ENCODE measurements at places on chromosomes 3 and 15.
A peak's percentile ranks its signal among the peaks of the same experiment; 100 is the strongest.

GRCh38 chr15:76172782-76173181 lies 113.0 kb downstream of the TMEM266 start:
- DNase-seq: no peak

DNA sequence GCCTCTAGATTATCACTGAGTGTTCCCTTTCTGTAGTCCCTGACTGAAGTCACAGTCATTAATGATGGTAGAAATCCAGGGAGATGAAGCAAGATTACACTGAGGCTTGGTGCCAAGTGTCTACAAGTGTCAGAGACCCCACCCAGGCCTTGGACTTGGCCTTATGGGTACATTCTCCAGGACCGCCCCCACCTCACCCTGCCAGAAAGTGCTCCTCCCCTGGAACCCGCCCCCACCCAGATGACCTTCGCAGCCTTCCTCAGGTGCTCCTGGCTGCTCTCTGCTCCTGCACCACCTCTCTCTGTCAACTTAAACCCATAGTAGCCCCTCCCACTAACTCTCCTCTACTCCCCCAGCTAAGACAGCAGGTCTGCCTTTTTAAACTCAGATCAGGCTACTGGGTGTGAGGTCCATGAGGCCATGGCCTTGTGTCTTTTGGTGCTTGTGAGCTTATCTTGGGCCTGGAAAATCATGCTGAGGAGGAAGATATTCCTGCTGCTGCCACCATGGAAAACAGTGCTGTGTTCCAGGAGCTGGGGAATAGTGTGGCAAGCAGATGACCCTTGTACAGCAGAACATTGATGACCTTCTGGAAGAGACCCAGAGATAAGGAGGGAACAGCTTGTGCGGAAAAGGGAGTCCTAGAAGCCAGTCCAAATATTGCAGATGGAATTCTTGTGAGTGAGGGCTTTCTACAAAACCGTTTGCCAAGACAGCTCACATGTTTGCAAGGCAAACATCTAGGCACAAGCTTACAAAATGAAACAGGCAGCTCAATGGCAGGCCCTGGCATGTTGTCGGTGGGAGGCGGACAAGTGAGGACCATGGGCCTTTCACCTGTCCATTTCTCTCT lies 40.3 kb upstream of the NDUFB4 start:
- DNase-seq: no peak

- peak; percentile 16 for DNase-seq
Observed at GRCh38 chr15:41417418-41418195, 712 bp downstream of the RTF1 start.

- DNase-seq: no peak
Observed at GRCh38 chr3:107217172-107217571, 160.1 kb upstream of the CCDC54 start.

GRCh38 chr3:189710620-189711402 lies 79.6 kb downstream of the TP63 start:
- no peak for DNase-seq

DNA sequence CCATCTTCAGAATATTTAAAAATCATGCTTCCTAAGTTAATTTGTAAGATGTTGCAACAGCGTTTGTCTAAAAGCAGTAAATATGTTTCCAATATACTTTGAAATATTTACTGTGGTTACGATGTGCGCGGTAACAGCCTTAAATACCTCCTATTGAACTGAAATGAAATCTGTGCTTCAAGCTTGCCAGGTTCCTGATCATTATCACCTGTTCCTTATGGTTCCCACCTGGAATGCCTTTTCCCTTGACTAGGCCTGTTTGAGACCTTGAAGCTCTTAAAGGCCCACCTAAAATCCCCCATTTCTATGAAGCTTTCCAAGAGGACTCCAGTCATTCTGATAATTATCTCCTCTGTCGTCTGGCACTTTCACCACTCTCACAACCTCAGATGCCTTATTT lies 146.7 kb downstream of the NAALADL2 start:
- DNase-seq: no peak

DNA sequence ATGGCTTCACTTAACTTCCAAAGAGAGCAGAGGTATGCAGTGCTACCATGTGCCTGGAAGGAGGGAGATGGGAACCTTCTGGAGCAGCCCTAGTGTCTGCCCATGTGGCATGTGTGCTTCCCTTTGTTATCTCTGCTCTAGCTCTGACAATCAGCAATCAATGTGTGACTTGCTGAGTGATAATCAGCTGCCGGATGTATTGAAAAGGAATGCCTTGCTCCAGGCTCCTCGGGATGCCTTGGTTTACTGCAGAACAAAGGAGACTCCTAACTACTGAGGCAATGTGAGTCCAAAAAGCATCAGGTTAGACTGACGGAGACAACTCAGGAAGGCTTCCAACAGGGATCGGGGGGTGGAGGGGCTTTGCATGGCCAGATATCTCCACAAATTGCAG lies 36.0 kb upstream of the CORO2B start:
- DNase-seq: no peak

GRCh38 chr15:34436126-34436955 lies 1.3 kb downstream of the GOLGA8A start:
- no peak for DNase-seq

DNA sequence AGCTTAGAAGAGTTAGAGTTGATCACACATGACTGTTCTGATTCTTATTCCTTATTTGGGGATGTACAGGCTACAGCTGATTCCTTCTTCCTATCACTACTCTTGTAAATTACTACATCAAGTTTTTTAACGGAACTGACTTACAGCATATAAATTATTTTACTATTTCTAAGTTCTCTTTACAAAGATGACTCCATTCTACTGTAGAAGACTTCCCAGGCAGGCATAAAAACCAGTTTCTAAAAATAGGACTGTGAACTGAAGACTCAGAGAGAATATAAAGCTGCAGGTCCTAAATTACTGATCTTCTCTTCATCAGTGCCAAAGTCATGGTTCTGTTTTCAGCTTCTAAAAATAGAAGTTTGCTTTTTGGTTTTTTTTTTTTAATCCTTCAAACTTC lies 38.9 kb downstream of the ANO10 start:
- DNase-seq: no peak

GRCh38 chr3:157073810-157074209 lies 86.1 kb downstream of the CCNL1 start:
- no peak for DNase-seq

DNA sequence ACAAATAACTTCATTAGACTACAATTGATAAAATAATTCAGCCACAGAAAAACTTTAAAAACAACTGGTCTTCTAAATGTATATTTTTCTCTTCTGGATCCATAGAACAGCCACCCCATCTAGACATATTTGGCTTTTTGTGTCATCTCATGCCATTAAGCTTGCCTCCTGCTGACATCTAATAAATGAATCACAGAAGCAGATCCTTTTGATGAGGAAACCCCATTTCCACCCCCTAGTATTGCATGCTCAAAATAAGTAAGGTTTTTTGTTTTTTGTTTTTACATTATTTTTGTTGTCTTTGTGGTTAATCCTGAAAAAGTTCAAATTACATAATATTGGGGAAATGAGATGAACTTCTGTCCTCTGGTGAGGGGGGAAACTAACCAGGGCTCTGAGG lies 94.8 kb downstream of the DUT start:
- DNase-seq: no peak

DNA sequence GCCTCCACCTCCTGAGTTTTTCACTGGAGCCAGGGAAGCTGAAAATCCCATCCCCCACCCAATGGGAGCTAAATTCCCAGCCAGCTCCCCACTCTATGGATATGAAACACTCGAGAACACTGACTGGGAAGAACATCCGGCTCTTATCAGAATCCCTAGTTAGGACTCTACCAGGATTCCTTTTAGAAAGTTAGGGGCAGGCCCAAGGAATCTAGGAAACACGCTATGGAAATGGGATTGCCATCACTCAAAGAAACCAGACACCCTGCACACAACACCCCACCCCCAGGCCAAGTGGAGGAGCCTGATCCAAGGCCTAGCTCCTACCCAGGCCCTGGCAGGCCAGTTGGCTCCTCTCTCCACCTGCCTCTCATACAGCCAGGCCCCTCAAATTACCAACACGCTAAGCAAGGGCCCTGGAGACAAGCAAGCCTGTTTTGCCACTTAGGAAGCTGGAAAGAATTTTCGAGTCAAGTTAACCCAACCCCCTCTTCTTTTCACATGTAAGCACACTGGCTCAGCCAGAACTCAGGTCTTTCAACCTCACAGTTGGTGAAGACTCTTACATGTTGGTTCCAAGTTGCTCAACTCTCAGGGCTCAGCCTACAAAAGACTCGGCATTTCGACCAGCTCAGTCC lies 75.5 kb downstream of the RBPMS2 start:
- DNase-seq: no peak

GRCh38 chr3:43632269-43632733 lies 10.5 kb upstream of the ANO10 start:
- no peak for DNase-seq

DNA sequence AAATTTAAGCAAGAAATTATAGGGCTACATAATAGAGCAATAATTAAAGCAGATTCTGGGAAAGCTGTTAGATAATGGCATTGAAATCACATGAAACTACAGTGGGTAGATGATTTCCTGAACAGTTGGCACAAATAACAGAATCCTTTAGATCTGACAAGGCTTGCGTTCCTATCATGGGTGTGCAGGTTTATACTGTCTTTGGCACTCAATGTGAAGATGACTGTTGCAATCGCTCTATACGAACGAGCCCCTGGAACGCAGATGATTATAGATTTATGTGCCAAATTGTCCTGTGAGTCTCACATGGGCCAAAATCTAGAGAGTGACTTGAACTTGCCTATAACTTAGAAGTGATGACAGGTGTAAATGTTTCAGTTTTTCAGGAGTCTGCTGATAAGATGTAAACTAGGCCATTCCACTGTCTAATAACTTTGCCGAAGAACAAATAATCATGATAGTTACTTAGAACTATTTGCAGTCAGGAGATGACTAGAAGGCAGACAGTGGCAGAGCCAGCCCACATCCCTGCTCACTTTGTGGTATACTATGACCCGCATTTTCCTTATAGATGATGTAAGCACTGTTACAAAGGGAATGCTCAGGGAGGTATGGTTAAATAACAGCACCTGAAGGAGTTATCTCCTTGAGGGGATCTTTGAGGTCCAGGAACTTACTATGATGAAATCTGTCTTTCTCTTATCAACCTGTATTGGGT lies 30.5 kb upstream of the TRPC1 start:
- DNase-seq: no peak

DNA sequence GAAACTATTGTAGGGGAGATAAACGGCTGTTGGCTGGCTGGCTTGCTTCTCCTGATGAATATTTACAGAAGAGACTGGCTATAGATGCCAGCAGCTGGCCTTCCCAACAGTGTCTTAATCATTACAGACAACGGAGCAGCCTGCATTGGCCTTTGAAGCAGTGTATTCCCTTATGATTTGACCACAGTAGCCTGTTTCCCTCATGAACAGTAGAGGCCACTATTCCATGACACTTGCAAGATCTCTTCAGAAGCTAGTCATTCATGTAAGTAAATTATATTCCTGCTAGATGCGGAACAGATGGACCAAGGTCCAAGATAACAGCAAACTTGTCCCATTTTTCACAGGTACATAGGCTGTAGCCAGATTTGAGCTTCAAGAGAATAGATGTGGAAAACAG lies 47.3 kb downstream of the TMCO5A start:
- no peak for DNase-seq

DNA sequence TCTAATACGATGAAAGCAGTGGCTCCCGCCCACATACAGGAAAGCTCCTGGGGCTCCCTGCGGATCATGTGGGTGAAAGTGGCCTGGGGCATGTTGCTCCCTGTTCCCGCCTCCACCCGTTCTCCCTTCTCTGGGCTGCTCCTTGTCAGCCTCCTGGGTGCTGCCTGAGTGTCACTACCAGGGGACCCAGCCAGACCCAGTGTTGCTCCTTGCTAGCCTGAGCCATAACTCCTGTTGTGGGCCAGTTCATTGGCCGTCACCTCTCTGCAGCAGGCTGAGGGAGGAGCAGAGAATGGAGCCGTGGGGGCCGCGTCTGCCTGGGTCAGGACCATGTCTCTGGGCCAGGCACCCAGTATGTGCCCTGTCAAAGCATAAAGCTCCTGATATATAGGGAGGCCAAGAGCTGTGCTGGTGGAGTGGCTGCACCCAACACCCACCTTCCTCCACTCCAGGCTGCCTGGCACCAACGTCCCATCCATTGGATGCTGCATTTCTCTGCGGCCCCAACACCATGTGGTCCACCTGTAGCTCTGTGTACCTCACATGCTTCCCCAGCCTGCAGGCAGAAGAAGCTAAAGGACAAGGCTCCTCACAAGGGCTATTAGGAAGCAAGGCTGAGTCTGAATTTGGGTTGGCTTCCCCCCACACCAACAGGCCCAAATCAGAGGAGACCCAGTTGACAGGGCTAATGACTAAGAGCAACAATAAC lies 40.5 kb downstream of the KLF13 start:
- DNase-seq: no peak

GRCh38 chr3:52472239-52473000 lies 17.0 kb downstream of the NISCH start:
- DNase-seq: no peak

DNA sequence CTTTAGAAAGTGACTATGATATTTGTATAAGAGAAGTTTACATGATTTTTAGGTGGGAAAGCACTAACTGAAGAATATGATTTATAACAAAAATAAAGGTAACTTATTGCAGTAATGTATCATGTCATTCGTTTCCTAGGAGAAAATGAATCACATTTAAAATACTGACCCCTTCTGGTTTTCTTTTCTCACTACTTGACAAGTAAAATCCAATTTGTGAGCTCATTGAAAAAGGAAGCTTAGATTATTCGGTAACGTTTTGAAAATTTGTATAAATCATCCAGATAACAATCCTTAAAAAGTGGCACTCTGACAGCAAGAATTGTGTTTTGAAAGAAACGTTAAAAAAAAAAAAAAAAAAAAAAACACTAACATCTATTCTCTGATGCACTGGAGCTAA lies 39.0 kb downstream of the NSUN3 start:
- no peak for DNase-seq

DNA sequence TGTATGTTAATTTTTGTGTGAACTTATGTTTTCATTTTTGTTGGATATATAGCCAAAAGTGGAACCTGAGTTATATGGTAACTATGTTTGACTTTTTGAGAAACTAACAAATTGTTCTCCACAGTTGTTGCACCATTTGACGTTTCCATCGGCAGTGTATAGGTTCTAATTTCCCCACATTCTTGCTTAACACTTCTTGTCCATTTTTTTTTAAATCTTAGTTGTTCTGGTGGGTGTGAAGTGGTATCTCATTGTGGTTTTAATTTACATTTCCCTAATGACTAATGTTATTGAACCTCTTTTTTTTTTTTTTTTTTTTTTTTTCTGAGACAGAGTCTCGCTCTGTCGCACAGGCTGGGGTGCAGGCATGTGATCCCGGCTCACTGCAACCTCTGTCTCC lies 8.0 kb downstream of the NISCH start:
- DNase-seq: no peak
